ENCODE measurements at places on chromosomes 4 and X. TPM values are rescaled to one million over a fixed set of nuclear protein-coding genes. Genes with fewer than 3 reads are reported as not detected.

DNA sequence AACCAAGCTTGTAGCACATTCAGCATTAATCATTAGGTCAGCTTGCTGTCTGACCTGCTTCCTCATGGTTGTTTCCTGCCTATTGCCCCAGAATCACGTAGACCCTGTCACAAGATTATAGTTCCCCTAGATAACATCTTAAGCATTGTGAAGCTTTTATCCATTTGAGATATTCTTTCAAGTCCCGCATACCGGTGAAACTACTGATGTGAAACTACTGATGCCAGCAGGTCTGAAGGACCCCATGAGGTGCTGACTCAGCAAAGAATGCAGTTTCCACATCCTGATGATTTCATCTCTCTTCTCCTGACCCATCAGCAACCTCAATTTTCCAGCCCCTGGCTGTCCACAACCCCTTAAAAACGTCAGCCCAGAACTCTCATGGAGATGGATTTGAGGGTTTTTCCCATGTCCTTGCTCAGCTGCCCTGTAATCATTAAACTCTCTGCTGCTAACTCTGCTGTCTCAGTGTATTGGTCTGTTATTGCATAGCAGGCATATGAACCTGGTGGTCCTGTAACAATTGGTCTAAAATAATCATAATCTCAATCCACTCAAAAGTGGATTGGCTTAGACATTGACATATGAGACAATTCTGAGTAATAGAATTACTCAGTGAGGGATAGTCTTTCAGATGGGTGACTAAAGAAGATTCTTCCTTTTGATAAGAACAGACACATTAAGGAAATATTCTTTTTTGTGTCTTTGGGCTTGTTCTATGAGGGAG, 26.3 kb upstream of the UBA6 start:
- no peak for DNase-seq

Gene APELA
- not detected for total RNA-seq

DNA sequence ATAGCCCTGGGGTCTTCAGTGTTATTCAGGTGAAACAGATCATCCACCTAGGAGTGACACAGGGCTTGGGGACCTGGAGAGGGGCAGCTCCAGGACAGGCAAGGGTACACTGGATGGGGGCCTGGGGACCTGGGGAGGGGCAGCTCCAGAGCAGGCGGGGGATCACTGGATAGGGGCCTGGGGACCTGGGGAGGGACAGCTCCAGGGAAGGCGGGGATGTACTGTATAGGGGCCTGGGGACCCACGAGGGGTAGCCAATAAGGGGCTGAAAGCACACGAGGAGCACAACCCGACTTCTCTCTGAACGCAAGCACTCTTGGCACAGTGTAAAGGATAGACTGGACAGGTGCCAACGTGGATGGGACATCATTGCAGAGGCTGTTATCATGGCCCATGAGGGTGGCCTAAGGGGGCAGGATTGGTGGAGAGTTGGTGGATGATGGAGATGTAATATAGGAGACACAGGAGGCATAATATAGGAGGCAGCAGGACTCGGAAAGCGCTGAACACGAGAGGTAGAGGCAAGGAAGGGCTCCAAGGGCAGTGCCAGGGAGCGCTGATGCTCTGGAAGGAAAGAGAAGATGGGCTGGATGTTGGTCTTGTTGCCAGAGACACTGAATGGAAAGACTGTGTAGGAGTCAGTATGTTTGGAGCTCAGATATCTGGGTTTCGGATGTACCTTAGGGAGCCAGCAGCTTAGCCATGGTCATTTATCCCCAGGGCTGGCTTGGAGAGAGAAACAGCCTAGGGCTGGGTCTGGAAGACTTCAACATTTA, 37.9 kb upstream of the FGFBP2 start:
- no peak for DNase-seq

DNA sequence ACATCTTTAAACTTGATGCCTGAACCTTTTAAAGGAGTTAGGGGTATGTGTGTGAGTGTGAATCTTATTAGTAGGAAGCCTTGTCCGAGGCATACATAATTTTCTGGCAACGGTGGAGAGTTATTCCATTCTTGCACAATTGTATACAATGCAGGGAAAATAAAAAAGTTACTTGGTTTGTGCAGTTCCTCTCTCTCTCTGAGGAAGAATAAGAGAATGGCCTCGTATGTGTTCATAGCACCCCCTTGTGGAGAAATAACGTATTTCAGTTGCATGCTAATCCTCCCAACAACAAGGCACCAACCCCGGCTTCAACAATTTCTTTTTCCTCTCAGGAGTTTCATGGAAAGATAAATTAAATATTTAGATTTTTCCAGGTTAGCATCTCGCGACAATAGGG, 33.7 kb upstream of the FGF13 start:
- no peak for DNase-seq

DNA sequence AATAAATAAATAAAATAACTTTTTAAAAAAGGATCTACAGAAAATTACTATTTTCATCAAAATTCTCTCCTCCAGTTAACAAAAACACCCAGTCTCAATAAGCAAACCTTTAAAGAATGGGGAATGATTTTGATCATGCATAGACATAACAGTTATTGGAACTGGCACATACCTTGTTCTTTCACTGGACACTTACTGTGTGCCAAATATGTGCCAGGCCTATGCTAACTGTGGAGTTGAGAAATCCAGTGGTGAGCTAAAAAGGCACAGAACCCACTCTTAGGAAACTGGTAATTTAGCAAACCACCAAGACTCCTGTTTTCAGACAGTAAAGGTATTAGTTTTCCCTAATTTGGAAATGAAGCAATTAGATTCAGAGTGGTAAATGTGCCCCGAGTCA, 39.1 kb downstream of the CLOCK start:
- no peak for DNase-seq

DNA sequence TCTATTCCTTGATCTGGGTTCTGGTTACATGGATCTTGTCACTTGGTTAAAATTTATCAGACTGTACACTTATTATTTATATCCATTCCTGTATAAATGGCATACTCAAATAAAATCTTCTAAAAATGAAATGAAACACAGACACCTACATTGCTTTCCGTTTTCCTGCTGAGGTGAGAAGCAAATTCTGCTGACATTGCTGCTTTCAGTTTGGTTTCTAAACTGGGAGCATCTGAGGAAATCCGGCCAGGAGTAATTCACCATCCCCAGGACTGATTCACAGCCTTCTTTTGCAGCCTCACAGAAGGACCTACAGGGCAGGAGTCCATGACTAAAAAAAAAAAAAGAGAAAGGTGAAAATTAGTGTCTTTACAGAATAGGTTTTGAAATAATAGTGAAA, 93.6 kb downstream of the CORIN start:
- no peak for DNase-seq

DNA sequence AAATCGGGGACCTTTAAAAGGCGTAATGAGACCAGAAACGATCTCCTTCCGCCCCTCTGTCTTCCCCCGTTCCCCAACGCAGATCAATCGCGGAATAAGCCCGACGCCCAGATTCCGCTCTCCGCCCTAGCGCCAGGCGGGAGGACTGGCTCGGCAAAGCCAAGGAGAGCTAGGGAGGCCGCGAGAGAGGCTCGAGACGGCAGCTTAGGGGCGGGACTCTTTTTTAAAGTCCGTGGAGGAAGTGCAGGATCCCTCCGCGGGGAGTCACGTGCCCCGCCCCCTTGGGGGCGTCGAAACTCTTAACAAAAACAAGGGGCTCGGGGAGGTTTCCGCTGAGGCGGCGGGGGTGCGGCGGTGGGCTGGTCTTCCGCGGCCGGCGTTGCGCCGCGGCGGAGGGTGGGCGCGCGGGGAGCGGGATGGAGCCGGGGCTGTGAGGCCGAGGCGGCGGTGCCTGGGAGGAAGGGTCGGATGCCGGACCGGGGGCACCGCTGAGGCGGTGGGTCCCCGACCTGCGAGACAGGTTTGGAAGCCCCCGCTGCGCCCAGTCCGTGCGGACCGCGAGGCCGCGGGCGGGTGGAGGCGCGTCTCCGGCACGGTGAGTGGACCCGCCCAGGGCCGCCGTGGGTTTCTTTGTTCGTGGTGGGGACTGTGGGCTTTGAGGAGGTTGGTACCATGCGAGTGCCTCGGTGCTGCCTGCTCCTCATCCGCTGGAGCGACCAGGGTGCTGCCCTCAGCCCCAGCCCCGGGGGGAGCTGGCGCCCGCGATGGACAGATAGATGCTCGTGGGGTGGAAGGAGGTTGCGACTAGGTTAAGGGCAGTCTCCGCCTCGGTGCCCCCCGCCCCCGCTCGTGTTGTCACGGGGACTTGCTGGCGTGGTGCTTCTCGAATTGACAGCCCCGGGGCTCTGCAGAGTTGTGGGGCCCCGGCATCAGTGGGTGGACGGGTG, at the start of gene CCNG2:
TSS of gene CCNG2 (plus strand) at position 296 of the 947 bp plus-strand sequence. CDS start 1,326 bp downstream, outside the sequence.
- no peak for DNase-seq

- DNase-seq, result no peak
Observed at GRCh38 chrX:37060999-37061398, 52.8 kb downstream of the FAM47C start.

DNA sequence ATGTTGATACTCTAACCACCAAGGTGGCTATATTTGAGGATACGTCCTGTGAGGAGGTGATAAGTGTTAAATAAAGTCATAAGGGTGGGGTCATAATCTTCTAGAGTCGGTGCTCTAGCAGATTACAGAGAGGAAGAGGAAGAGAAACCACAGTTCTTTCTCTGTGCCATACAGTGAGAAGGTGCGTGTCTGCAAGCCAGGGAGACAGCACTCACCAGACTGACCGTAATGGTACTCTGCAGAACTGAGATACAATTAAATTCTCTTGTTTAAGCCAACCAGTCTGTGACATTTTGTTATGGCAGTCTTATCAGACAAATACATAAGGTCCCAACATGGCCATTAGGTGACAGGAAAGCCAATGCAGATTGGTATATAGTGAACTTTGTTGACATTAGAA, 480.9 kb upstream of the IGFBP7 start:
- no peak for DNase-seq

- no peak for DNase-seq
Observed at GRCh38 chrX:40063555-40063954, 34.2 kb downstream of the BCOR start.

- no peak for DNase-seq
Observed at GRCh38 chr4:25050370-25051078, 19.8 kb upstream of the LGI2 start.

GRCh38 chrX:44795945-44796450, 47.8 kb upstream of the DUSP21 start:
- no peak for DNase-seq

DNA sequence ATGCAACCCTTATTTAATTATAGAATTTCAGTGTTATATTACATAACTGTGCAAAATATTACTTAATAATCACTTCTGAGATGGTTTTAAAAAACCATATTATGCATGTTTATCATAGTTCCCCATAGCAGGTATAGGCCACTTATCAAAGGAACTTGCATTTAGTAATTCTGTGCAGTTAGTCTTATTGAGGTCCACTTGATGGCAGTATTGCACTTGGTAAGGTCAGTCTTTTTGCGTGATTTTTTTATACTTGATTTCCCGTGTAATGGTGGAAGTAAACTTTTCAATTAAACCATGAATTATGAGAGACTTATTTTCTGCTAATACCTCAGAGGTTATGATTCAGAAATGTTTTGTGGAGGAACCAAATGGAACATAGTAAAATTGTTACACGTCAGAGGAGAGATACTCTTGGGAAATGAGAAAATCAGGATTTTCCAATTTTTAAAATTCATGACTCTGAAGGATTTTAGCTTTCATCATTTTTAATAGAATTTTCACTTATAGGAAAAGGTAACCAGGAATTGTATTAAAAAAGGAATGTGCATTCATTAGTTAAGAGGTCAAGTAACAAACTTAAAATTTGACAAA, 230.0 kb downstream of the CCSER1 start:
- DNase-seq, result no peak

Gene HS6ST2
- not detected for total RNA-seq

GRCh38 chr4:31417040-31417439, 696.9 kb downstream of the PCDH7 start:
- DNase-seq, result no peak

GRCh38 chrX:68072041-68072440, 361.3 kb downstream of the OPHN1 start:
- DNase-seq, result no peak

Gene SERTM2
- total RNA-seq, result 0.05 TPM

Gene LIMCH1
- 9.8 TPM for total RNA-seq

Gene SCD5
- 1.6 TPM for total RNA-seq

Gene NPY2R
- total RNA-seq, result not detected

GRCh38 chr4:4697584-4697983, 155.7 kb upstream of the STX18 start:
- no peak for DNase-seq

GRCh38 chr4:1369091-1369450, 22.1 kb downstream of the UVSSA start:
- DNase-seq, result no peak

- peak; percentile 50 for DNase-seq
Observed at GRCh38 chr4:16862697-16863096, 35.7 kb downstream of the LDB2 start.

- DNase-seq, result no peak
Observed at GRCh38 chrX:119672426-119672825, 20.5 kb downstream of the SEPTIN6 start.

Gene FGG
- 7,950 TPM for total RNA-seq

GRCh38 chr4:7831330-7831729, 108.3 kb downstream of the AFAP1 start:
- DNase-seq, result no peak

Gene COL4A6
- total RNA-seq, result 0.08 TPM

Gene FGD1
- total RNA-seq, result 1.1 TPM

DNA sequence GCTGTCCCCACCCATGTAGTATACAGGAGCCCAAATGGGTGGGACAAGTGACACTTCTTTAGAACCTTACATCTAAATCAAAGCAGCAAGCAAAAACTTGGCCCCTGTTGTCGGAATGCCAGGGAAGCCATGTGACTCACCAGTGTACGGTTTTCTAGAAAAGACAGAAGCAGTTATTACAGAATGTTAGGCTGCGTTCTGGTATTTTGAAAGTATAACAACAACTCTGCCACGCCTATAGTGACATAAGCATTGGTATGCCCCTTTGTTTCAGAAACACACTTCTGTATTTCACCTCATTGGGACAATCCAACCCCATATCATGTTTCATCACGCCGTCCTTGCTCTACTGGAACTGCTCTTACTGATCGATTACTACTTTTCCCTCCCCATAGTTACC, 14.8 kb downstream of the PDHA1 start:
- DNase-seq, result no peak

DNA sequence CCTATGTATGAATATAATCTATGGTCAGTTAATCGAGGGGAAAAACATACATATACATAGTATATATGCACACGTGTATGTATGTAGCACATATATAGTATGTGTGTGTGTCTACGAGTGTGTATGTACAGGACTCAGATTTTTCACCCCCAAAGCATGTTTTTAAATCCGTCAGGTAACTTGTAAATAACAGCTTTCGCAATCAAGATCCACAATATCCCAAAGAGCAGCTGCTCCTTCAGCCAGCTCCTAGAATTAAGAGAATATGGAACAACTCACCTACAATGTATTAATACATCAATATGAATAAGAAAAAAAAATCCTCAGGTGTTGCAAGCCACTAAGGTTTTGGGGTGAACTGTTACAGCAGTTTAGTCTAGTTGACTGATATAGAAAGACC, 3.5 kb downstream of the MRFAP1L1 start:
- no peak for DNase-seq

DNA sequence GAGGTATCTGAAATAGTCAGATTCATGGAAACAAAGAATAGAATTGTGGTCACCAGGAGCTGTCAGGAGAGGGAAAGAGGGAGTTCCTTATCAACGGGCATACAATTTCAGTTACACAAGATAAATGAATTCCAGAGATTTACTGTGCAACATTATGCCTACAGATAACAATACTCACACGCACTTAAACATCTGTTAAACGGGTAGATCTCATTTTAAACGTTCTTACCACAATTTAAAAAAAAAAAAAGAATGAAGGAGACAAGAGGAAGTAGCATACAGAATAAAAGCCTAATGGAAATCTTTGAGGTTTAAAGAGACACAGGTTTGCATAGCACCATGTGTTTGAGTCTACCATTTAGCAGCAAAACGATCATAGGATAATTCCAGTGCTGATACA, 298.0 kb downstream of the DKK2 start:
- no peak for DNase-seq

Gene KLKB1
- 102 TPM for total RNA-seq
